ENCODE measurements at places on chromosomes 12 and 14. TPM values are rescaled to one million over a fixed set of nuclear protein-coding genes. Genes with fewer than 3 reads are reported as not detected.

SLC17A8 gene
- total RNA-seq = not detected

PRPH gene
- 0.92 TPM for total RNA-seq

LTBP2 gene
- total RNA-seq = 202 TPM

TBC1D30 gene
- 0.53 TPM for total RNA-seq

GARIN6 gene
- not detected for total RNA-seq

RNASE3 gene
- not detected for total RNA-seq

CDH24 gene
- total RNA-seq = 3.0 TPM

TGM1 gene
- total RNA-seq = 0.40 TPM

KRT73 gene
- total RNA-seq = not detected

PIANP gene
- total RNA-seq = 0.13 TPM

APAF1 gene
- total RNA-seq = 20.3 TPM

P2RX7 gene
- 2.2 TPM for total RNA-seq

SYCP3 gene
- total RNA-seq = 0.13 TPM

NT5DC3 gene
- 7.5 TPM for total RNA-seq

TPH2 gene
- not detected for total RNA-seq

SRRM4 gene
- not detected for total RNA-seq

TDP1 gene
- 14.9 TPM for total RNA-seq

SIRT4 gene
- 0.79 TPM for total RNA-seq

FITM1 gene
- total RNA-seq = 0.13 TPM

GYS2 gene
- total RNA-seq = not detected

DBX2 gene
- total RNA-seq = not detected

SAMD15 gene
- total RNA-seq = 2.8 TPM

TMEM121 gene
- 11.8 TPM for total RNA-seq

KRT1 gene
- total RNA-seq = not detected

DIO3 gene
- not detected for total RNA-seq

HOMEZ gene
- 2.4 TPM for total RNA-seq

FBLN5 gene
- total RNA-seq = 31.1 TPM

OTOGL gene
- 1.6 TPM for total RNA-seq

MGST1 gene
- total RNA-seq = 25.7 TPM

CLEC4C gene
- not detected for total RNA-seq

CLMN gene
- 0.12 TPM for total RNA-seq

ATXN2 gene
- total RNA-seq = 18.0 TPM

LRIG3 gene
- total RNA-seq = 16.4 TPM

RAB15 gene
- total RNA-seq = 2.6 TPM

MYL6 gene
- total RNA-seq = 3,015 TPM

NUDT14 gene
- 10.3 TPM for total RNA-seq

ING4 gene
- 26.0 TPM for total RNA-seq

JDP2 gene
- 18.9 TPM for total RNA-seq

DLGAP5 gene
- total RNA-seq = 24.3 TPM

NRIP2 gene
- not detected for total RNA-seq

TAS2R31 gene
- 3.9 TPM for total RNA-seq

LRTM2 gene
- total RNA-seq = not detected

LBHD2 gene
- total RNA-seq = not detected

PROX2 gene
- not detected for total RNA-seq

NTN4 gene
- total RNA-seq = 347 TPM

COL2A1 gene
- total RNA-seq = not detected

POTEM gene
- not detected for total RNA-seq

CELA1 gene
- total RNA-seq = not detected

LRP1 gene
- 490 TPM for total RNA-seq

OTUB2 gene
- total RNA-seq = 1.2 TPM

ASB2 gene
- 0.40 TPM for total RNA-seq

MMP14 gene
- total RNA-seq = 378 TPM

DDX24 gene
- total RNA-seq = 145 TPM
